ENCODE measurements at places on chromosomes 11 and 22.

DNA sequence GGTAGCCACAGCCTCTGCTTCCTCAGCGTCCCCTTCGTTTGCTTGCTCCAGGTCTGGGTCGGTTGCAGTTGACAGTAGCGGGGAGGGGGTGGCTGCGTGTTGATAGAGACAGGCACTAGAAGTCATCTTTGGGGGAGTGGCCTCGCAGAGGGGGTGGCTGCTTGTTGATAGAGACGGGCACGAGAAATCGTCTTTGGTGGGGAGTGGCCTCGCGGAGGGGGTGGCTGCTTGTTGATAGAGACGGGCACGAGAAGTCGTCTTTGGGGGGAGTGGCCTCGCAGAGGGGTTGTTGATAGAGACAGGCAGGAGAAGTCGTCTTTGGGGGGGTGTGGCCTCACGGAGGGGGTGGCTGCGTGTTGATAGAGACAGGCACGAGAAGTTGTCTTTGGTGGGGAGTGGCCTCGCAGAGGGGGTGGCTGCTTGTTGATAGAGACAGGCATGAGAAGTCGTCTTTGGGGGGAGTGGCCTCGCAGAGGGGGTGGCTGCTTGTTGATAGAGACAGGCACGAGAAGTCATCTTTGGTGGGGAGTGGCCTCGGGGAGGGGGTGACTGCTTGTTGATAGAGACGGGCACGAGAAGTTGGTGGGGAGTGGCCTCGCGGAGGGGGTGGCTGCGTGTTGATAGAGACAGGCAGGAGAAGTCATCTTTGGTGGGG is 328.3 kb downstream of the TBC1D22A start:
- peak; percentile 28 for DNase-seq

- no peak for DNase-seq
These were observed 98.3 kb downstream of the PICALM start for GRCh38 chr11:85970593-85970992.

- DNase-seq = no peak
These were observed 58.8 kb downstream of the ENDOD1 start for GRCh38 chr11:95148406-95148805.

DNA sequence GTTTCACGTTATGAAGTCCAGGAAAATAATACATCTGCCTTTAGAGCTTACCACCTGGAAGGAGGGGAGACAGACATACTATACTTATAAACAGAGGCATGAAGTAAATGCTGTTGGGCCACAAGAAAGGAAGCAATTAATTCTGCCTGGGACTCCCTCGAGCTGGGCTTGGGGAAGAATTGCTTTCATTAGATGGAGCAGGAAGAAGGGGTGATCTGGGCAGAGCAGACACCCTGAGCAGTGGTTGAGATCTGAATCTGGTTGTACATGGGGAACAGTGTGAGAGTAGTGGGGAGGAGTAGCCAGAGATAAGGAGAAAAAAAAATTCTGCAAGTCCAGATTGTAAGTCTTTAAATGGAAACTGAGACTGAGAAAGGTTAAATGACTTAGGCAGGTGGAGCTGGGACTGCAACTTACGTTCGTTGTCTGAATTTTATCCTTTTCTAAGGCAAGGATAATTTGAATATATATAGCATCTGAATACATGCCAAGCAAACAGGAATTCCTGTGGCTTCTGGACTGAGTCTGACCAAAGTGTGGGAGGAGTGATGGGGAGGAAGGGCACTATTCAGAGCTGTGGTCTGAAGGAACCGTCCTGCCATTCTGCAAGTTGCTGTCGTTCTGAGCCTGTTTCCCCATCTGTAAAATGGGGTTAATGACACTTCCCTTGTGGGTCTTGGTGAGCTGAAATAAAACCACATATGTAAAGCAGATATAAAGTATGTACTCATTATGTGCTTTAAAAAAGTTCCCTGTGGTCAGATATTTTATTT is 7.9 kb downstream of the NCAM1 start:
- peak; percentile 31 for DNase-seq

DNA sequence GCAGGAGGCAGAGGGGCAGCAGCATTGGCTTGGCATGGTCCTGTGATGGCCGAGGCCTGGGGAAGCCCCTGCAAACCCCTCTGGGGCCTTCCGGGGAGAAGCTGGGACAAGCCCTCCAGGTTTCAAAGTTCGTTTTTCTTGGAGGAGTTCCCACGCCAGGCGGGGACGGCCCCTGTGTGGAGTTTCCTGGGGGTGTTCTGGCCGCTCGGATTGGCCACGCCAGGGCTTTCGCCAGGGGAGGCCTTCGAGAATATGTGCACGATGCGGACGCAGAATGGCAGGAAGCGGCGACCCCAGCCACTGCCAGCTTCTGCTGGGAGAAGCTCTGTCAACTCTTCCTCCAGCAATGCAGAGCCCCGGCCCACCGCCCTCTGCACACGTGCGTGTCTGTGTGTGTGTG is 102.3 kb upstream of the ASPHD2 start:
- DNase-seq = no peak

DNA sequence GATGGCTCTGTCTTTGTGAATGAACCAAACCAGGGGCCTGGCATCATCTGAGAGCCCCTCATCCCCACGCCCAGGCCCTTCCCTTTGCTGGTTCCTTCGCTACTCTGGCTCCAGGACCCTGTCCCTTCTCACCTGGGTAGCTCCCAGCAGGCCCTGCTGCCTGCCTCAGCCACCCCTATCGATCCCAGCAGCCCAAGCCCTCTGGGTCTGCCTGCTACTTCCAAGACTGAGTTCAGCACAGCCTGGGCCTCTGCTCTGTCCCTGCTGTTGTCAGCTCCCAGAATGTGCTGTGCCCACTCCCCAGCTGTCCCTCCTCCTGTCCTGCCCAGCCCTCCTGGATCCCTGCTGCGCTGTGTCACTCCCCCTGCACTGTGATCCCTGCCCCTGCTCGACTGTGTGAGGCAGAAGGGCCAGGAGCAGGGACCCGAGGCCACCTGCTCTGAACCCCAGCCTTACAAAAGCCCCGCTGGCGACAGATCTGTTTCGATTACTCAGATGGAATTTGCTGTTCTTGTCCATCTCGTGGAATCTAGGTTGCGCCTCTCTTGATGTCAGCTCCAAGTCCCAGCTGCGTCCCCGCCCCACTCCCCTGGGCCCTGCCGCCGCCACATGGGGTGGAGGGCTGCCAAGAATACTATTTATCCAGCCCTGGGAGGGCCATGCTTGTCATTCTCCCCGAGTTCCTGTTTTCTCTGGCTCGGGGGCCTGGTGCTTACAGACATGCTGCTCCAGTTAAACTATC is 13.0 kb downstream of the MRPL21 start:
- peak; percentile 53 for DNase-seq

- no peak for DNase-seq
These were observed 24.1 kb downstream of the RELT start for GRCh38 chr11:73400293-73400692.

- no peak for DNase-seq
These were observed 106.4 kb upstream of the SESN3 start for GRCh38 chr11:95337175-95337957.

DNA sequence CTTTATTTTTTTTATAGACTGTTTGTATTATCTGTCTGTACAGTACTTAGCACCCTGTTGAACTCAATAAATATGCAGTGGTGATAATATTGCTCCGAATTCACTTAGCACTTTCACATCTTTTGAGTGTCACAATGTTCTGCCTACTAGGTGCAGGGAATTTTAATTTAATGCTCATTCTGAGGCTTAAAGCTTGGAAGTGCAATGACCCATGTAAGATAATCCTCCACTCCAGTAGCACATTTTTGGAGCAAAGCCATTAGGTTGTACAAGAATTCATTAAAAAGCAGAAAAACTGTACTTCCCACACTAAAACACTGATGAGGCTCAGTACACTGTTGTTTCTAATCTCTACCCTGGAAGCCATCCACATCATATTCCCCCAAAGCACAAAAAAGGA is 255.3 kb upstream of the MTNR1B start:
- DNase-seq = no peak

- DNase-seq = no peak
These were observed 11.0 kb upstream of the HEPHL1 start for GRCh38 chr11:94010136-94010535.

GRCh38 chr11:30285416-30286121 is 37.3 kb upstream of the ARL14EP start:
- DNase-seq = no peak

DNA sequence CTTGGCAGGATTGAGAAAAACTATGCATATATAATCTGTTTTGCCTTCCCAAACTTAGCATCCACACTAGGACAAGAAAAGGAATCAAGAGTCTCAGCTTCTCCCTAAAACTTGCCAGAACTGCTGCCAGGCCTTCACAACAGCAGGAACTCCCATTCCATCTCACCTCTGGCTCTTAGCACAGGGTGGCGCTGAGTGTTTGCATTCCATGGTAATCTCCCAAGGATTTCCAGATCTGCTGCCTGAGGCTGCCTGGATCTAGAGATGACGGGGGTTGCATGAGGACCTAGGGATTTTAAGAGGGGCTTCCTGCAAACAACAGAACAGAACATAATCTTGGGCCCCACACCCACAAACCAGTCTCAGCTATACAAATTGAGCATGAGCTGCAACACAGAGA is 87.1 kb upstream of the OPCML start:
- DNase-seq = no peak

DNA sequence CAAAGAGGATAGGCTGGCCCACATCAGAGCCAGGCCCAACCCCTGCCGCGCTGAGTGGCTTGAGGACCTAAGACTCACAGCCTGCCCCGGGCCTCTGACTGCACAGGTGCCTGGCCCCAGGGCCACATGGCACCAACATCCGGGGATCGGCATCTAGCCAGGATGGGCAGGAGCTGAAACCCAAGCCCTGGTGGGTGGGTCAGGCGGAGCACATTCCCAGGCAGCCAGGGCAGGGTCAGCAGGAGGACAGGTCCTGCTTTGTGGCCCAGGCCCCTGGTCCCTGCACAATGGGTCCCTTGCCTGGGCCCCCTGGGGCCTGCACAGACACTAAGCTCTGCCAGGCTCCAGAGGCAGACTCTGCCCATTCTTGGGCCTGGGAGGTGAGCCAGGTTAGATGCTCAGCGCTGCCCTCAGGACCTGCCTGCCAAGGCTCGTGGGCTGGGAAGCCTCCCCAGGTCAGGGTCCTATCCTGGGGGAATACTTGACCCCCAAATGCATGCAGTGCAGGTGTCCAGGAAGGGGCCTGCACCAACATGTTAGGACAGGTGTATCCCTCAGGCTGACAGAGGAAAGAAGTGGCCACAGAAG is 33.5 kb downstream of the ARVCF start:
- no peak for DNase-seq

DNA sequence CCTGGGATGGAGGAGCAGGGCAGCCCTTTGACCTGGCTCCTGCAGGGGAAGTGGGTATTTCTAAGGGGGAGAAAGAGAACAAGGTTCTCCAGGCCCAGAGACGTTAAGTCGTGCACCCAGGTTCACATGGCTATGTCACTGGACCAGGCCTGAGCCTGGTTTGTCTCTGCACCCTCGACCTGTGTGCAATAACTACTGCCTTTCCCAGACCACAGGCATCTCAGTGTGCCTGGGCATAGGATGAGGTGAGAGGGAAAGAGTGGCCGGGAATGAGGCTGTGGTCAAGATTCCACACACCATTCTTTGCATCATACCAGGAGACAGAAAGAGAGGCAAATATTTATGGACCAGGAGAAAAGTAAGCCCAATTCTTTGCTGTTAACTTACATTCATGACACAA is 66.8 kb downstream of the PRR5L start:
- no peak for DNase-seq

All from GM04503 (cell line).